ENCODE measurements at places on chromosomes 5 and 9. TPM values are rescaled to one million over a fixed set of nuclear protein-coding genes. Genes with fewer than 3 reads are reported as not detected.

GRCh38 chr9:93116072-93116961 lies 17.7 kb downstream of the NINJ1 start:
- peak; percentile 25 for DNase-seq

DNA sequence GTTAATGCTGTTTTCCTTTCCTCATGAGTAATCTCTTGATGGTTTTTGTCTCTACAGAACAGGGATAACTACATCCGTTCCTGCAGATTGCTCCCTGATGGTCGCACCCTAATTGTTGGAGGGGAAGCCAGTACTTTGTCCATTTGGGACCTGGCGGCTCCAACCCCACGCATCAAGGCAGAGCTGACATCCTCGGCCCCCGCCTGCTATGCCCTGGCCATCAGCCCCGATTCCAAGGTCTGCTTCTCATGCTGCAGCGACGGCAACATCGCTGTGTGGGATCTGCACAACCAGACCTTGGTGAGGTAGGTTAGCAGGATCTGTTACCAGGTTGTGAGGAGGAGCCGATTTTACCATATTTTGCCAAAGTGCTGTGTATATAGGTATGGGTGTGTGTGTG lies 148.2 kb downstream of the TLE4 start:
- DNase-seq: no peak

DNA sequence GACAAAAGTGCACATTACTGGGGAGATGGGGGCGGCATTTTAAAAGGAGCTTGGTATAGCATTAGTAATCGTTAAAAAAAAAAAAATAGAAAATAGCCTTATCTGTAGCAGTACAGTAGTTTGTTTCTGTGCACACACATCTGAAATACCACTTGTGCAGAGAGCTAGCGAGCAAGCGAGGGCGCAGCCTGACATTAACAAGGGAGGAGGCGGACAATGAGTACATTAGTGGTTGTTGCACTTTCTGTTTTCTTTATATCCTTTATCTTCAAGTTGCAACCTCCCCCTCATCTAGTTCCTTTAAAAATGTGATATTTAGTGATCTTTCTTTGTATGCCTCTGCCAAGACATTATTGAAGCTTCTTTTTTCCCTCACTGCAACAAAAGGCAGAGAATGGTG lies 880 bp upstream of the PTPDC1 start:
- DNase-seq: no peak

- no peak for DNase-seq
Measured at GRCh38 chr5:56543441-56544388, 271.6 kb upstream of the MAP3K1 start.

Gene PAX5
- 1.1 TPM for total RNA-seq

DNA sequence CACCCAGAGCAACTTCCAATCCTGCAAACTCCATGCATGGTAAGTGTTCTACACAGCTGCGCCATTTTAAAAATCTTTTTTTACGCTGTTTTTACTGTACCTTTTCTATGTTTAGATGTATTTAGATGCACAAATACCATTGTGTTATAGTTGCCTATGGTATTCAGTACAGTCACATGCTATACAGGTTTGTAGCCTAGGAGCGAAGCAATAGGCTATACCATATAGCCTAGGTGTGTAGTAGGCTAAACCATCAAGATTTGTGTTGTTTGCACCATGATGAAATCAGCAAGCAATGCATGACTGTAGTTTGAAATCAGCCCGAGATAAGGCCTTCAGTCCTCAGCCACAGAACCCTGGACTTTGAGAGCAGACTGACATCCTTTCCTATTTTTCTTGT lies 101.2 kb downstream of the LIX1 start:
- DNase-seq: no peak

Gene SLCO6A1
- total RNA-seq: not detected

Gene FSTL4
- total RNA-seq: 0.83 TPM

Gene ZNF189
- 14.6 TPM for total RNA-seq

DNA sequence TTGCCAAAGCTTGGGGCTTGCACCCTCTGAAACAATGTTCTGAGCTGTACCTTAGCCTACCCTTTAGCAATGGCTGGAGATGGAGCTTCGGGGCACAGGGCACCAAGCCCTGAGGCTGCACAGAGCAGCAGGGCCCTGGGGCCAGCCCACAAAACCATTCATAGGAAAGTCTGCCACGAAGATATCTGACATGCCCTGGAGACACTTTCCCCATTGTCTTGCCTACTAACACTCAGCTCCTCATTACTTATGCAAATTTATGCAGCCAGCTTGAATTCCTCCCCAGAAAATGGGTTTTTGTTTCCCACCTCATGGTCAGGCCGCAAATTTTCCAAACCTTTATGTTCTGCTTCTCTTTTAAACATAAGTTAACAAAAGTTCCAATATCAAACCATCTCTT lies 105.7 kb downstream of the DTWD2 start:
- DNase-seq: no peak

Gene IL4
- total RNA-seq: not detected

GRCh38 chr9:129929496-129930125 lies 94.4 kb downstream of the USP20 start:
- DNase-seq: no peak

Gene STPG3
- total RNA-seq: not detected

Data from activated naive CD8-positive, alpha-beta T cell treated with anti-CD3 and anti-CD28 coated beads, Interleukin-2, amount 10 ng/mL, durations not matched to agents 7 days and 5 days (primary cell).